ENCODE measurements at places on chromosomes 7 and 10. TPM values are rescaled to one million over a fixed set of nuclear protein-coding genes. Genes with fewer than 3 reads are reported as not detected.
A peak's percentile ranks its signal among the peaks of the same experiment; 100 is the strongest.

DNA sequence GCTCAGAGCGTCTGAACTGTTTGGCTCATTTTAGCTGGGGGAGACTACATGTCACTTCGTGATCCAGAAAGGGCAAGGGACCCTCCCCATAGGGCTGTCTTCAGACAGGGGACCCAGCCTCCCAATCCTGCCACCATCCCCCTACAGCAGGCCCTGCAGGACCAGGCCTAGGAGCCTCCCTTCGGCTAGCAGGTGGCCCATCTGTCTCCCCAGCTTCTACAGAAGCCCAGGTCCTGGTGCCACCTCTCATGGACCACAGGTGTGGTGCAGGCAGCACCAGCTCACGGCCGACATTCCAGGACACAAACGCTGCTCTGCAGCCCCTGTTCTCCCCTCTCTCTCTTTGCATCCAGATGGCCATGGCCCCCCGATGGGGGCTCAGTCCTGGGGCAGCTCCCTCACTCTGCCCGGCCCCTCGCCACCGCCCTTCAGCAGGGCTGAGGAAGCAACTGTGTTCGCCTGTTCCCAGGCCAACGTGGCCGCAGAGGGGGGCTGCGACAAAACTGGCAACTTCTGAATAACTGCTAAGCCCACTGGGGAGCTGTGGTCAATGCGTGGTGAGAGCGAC lies 10.3 kb downstream of the TECPR1 start:
- no peak for DNase-seq

ABCC2 gene
- total RNA-seq, result 1.1 TPM

CALHM1 gene
- total RNA-seq, result not detected

- peak; percentile 26 for DNase-seq
These were observed 52.2 kb upstream of the FXYD4 start for GRCh38 chr10:43318976-43319960.

GRCh38 chr7:23456093-23456492 lies 14.2 kb downstream of the IGF2BP3 start:
- DNase-seq, result no peak

- no peak for DNase-seq
These were observed 584.2 kb upstream of the MBL2 start for GRCh38 chr10:53356616-53357349.

DNA sequence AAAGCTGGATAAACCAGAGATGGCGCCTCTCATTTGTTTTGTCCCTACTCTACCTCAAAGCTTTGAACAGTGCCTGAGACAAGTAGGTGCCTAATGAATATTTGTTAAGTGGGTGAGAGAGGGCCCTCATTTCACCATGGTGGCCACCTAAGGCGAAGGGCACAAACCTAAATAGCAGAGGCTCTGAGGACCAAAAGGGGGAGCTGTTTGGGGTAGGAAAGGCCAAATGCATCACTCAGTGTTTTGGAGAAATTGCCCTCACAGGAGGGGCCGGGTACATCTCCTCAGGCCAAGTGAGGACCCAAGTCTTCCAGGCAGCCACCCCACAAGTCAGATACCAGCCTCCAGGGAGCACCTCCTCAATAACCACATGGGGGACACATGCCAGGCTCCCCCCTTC lies 14.0 kb downstream of the IMPDH1 start:
- DNase-seq, result no peak

Measured in lung (tissue), 17 donors.